Caco-2 (cell line): ENCODE measurements at places on chromosomes 7 and 10. TPM values are rescaled to one million over a fixed set of nuclear protein-coding genes. Genes with fewer than 3 reads are reported as not detected.

- H3K27me3 ChIP-seq: no peaks in the 10 kb centered on the region
- no peak overlapping the region for H3K27ac ChIP-seq
- DNase-seq: peak; percentile 47
- H3K36me3 ChIP-seq: no peaks in the 10 kb centered on the region
- no peak overlapping the region for H3K4me3 ChIP-seq
These were observed 63.3 kb downstream of the RASGEF1A start for GRCh38 chr10:43203448-43204041.

DNA sequence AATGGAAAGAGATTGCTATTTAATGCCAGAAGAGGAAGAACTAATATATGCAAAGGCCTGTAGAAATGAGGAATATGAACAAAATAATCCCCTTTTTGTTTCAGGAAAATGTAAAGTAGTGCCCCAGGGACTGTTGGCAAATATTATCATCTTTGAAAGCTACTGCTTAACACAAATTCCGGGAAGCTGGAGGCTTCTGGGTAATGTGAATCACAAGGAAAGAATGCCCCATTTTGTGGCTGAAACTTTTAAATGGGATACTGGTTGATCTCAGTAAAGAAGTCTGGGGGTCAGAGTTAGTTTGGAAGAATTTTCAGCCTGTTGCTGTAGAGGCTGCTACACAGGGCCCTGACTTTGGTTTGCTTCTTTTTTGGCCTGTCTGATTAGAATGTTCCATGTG is 141.0 kb downstream of the PTEN start:
- H3K36me3 ChIP-seq: no peaks in the 10 kb centered on the region
- no peak for DNase-seq
- H3K4me1 ChIP-seq: no peaks in the 10 kb centered on the region
- H3K27me3 ChIP-seq: no peaks in the 10 kb centered on the region
- H3K27ac ChIP-seq: no peak overlapping the region

The HECW1 gene
- 1.7 and 1.8 TPM in 2 replicates for total RNA-seq

The ZNF239 gene
- total RNA-seq: 15.2 and 16.4 TPM in 2 replicates

The ABCA13 gene
- total RNA-seq: 0.07 and 0.09 TPM in 2 replicates
